Muscle of leg (tissue), 16 donors: ENCODE measurements at places on chromosomes 3 and 15.

DNA sequence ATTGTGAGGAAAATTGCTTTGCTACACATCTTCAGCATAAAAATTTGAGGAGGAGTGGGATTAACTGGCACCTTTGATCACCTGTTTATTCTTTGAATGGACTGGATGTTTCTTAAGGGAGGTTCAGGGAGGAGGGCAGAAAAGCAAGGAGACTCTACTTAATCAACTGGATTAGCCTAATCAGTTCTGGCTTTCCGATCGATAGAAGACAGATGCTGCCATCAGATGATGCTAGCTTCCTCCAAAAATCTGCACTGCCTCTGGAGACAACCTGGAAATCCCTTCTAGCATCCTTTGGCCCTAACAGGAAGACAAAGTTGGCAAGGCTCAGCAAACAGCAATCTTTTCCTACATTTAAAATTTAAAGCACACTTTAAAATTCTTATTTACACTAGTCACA is 197.8 kb downstream of the EBLN2 start:
- DNase-seq: no peak

DNA sequence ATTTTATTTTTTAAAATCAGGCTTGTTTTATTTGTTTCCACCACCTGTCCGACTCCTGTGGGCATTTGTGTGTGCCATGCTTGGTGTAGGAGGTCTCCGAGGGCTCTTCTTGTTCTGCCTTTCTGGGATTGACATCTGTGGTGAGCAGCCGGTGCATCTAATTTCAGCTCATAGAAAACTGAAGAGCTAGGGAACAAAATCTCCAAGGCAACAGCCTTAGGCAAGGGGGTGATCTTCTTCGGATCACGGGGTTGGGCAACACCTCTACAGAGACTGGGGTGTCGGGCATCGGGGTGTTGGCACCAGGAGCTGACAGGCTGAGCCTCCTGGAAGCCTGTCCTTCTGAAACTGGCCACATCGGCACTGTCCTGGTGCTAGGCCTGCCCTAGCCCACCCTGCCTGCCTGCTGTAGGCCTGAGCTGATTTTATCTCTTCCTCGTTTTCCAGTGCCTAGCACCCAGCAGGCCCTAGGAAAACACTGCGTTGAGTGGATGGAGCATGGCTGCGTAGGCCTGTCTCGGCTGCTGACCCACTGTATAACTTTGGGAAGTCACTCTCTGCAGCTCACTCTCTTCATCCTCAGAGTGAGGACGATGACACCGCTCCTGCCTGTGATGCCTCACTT is 10.3 kb downstream of the CHCHD6 start:
- DNase-seq: no peak

- no peak for DNase-seq
These were observed 545.4 kb upstream of the IL12A start for GRCh38 chr3:159443266-159443665.

GRCh38 chr3:53045518-53046170 is at the start of gene SFMBT1:
SFMBT1 (minus strand) TSS chr3:53046073; CDS start chr3:52969128, 76,945 bp downstream.
- DNase-seq: peak; percentile 81

DNA sequence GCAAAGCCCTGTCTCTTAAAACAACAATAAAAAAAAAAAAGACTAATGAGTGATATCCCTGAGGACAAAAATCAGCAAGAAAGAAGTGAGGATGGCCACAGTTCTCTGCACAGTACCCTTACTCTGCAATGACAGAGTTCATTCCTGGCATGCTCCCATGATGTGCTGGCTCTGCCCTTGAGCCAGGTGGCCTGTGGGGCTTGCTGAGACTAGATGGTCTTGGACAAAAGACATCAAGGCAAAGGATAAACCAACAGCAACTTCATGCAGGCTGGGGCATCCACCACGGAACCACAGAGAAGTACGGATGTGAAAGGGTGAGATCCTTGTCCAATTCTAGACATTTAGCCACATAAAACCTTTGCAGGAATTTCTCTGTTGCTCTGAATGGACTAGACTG is 12.7 kb downstream of the MGLL start:
- no peak for DNase-seq

DNA sequence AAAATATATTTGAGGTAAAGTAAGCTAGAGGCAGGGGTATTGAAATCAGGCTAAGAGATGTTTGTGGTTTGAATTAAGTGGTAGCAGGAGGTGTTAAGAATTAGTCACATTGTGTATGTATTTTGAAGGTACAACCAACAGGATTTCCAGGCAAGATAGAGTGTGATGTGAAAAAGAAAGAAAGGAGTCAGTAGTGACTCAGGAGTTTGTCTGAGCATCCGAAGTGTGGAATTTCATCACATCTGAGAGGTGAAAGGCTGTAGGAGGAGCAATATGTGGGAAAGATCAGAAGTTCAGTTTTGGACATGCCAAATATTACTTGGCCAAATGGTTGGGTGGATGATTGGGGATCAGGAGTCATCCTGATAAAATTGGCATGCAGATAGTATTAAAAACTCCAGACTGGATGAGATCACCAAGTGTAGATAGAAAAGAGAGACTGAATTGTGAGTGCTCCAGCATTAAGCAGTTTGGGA is 32.1 kb upstream of the EBLN2 start:
- DNase-seq: peak; percentile 51

DNA sequence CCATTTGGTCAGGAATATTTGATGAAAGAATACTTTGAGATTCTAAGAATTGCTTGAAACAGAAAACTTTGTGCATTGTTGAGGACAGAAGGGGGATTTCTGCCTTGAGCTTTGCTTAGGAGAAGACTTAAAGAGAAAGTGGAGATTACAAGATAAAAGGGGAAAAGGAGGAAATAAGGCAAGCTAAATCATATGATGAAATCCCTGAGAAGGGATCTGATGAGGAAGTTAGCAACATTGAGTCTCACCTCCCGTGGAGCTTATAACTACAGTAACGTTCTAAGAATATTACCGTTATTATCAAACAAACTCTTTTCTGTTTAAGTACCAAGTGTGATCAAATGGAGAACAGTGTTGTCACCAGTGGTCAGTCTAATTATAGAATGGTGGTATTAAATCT is 414.7 kb upstream of the NAALADL2 start:
- DNase-seq: no peak

- DNase-seq: no peak
These were observed 8.6 kb downstream of the PAK6 start for GRCh38 chr15:40247406-40247971.

GRCh38 chr15:78103406-78104118 is 11.2 kb downstream of the SH2D7 start:
- peak; percentile 59 for DNase-seq

GRCh38 chr15:85597155-85597815 is 197.4 kb downstream of the KLHL25 start:
- no peak for DNase-seq

DNA sequence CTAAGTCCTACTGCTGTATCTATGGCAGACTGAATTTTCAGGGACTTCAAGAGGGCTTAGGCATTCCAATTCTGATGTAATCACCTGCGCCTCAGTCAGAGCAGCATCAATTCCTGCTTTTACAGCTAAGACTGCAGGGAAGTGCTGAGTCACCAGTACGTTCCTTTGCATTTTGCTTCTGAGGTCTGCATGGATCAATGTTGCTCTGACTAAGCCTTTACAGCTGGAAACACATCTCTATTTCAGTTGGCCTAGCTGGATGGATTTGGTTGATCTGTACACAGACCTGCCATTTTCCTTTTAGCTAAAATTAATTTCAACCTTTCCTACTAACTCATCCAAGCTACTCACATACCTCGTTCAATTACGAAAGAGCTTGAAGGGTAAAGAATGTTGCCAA is 51.3 kb downstream of the ETV5 start:
- no peak for DNase-seq

DNA sequence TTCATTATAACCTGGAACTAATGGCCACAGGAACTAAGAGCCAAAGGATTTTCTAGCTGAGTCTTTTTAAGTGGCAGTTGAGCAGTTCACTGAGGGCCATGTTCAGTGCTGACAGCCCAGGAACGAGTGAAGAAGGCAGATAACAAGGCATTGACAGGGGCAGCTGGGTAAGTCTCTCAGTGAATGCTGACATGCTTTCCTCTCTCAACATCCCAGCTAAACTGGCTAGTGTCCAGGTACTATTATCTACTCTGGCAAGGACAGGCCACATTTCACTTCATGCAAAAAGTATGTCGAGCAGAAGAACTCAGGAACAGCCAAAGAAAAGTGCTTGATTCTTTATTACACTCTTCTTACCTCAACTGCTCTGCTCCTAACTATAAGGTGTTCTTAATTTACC is 515.9 kb downstream of the NLGN1 start:
- DNase-seq: peak; percentile 58

DNA sequence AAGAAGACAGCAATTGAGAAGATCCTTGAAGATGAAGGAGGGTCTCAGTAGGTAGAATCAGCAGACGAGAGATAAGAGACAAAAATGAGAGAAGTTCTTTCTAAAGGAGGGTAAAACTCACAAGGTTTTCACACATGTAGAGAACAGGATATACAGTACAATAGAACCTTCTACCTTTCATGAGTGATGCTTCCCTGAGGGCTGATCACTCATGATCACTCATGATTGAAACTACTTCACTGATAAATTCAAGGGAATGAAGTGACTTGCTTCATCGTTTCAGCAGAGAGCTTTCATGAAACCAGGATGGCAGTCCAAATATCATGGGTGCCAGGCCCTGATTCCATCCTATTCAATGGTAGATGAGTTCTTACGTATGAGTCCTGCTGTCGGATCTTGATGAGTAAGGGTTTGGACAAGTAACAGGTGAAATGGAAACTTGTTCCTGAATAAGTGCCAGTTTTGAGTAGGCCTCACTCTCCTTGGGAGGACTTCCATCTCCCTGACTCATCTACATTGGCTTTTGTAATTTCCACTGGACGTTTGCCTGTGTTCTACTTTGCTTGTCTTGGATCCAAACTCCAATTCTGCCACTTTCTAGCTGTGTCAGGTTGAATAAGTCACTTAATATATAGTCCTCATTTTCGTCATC is 9.6 kb upstream of the CLDN16 start:
- peak; percentile 51 for DNase-seq

DNA sequence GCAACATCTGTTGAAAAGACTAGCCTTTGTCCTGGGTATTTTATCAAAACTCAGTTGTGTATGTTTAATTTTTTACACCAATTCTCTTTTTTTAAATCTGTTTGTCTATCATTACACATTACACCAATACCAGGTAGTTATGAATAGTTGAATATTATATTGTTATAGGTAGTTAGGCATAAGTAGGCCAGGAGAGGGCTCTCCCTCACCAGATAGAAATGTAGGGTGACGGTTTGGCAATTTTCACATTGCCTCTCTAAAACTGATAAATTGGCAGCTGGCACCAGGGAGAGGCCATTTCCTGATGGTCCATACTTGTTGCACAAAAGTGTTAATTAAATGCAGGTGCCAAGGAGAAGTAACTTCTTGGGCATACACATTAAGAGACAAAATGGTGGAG is 483.1 kb upstream of the EPHA6 start:
- no peak for DNase-seq

- no peak for DNase-seq
These were observed 1460.1 kb downstream of the OTOL1 start for GRCh38 chr3:162956711-162957110.

GRCh38 chr3:177491296-177492032 is 294.2 kb upstream of the TBL1XR1 start:
- peak; percentile 99 for DNase-seq

- no peak for DNase-seq
These were observed 195.6 kb downstream of the UBE3A start for GRCh38 chr15:25242957-25243799.

- no peak for DNase-seq
These were observed 43.2 kb downstream of the SLC6A20 start for GRCh38 chr3:45753095-45753494.
